ENCODE measurements at places on chromosomes 5 and 9. TPM values are rescaled to one million over a fixed set of nuclear protein-coding genes. Genes with fewer than 3 reads are reported as not detected.

DNA sequence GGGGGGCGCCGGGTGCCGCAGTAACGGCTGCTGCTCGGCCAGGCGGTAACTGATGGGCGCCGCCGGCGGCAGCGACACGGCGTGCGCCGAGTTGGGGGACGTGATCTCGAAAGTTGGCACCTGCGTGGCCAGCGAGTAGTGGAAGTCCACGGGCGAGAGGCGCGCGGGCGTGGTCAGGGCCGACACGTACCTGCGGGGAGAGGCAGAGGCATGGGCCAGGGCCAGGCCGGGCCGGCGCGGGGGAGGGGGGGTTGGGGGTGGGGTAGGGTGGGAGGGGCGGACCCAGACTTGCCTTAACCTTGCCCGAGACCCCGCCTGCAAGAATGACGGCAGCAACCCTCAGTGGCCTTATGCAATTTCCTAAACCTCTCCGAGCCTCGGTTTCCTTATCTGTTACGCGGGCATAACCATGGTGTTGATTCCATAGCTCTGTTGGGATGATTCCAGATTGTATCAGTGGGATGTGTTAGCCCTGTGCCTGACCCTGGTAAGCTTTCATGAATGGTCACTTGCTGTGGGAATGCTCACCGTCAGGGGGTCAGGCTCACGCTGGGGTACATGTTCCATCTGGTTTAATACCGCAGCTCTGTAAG lies 53.0 kb downstream of the PSD2 start:
- no peak for DNase-seq

DNA sequence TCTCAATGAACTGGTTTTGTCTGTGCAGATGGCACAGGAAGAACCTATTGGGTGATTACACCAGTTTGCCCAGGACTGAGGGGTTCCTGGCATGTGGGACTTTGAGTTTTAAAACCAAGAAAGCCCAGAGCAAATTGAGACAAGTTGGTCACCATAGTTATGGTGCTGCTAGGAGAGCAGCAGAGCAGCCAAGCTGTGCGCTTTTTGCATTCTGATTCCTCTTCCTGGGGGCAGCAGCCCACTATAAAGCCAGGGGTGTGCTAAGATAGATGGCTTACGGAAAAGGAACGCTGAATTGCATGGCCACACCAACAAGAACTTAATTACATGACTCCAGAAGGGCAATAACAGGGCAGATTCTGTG lies 49.7 kb downstream of the TIMD4 start:
- no peak for DNase-seq

DNA sequence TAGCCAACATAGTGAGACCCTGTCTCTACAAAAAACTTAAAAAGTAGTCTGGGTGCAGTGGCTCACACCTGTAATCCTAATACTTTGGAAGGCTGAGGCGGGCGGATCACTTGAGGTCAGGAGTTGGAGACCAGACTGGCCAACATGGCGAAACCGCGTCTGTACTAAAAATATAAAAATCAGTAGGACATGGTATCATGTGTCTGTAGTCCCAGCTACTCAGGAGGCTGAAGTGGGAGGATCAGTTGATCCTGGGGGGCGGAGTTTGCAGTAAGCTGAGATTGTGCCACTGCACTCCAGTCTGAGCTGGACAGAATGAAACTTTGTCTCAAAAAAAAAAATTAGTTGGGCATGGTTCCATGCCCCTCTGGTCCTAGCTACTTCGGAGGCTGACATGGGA lies 57.9 kb upstream of the MIER3 start:
- no peak for DNase-seq

DNA sequence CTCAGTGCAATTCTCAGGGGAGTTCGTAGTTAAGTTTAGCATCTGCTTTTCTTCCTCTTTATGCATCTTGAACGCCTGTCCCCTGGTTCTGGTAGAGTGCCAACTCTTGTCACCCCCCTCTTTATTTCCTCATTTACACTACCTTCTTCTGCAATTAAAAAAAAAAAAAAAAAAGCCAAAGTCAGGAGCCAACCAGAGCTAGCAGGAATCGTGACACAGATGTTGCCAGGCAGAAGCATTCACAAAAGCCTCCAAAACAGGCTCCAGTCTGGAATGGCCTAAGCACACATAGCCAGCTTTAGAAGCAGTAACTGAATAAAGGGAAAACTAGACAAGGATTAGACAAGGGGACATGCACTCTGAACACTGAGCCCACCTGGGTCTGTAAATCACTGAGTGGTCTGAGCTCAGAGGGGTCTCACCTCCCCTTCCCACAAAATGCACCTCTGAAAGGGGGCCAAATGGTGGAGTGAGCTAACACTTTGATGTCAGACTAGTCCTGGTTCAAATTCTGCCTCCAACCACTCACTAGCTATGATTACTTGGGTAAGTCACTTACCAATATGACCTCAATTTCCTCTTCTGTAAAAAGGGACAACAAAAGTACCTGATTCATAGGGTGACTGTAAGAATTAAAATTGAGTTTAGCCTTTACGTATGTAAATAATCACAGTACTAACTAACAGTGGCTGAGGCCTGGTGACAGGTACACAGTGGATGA lies 2.0 kb downstream of the CD74 start:
- peak; percentile 92 for DNase-seq

GRCh38 chr9:112422417-112423148 lies 42.7 kb downstream of the HSDL2 start:
- no peak for DNase-seq

Gene ADAMTS12
- 4.8 TPM for total RNA-seq

Gene IL9
- total RNA-seq: not detected

All from lung (tissue), 17 donors.